Tibial artery (tissue), 4 donors: ENCODE measurements at places on chromosomes 12 and 14.

DNA sequence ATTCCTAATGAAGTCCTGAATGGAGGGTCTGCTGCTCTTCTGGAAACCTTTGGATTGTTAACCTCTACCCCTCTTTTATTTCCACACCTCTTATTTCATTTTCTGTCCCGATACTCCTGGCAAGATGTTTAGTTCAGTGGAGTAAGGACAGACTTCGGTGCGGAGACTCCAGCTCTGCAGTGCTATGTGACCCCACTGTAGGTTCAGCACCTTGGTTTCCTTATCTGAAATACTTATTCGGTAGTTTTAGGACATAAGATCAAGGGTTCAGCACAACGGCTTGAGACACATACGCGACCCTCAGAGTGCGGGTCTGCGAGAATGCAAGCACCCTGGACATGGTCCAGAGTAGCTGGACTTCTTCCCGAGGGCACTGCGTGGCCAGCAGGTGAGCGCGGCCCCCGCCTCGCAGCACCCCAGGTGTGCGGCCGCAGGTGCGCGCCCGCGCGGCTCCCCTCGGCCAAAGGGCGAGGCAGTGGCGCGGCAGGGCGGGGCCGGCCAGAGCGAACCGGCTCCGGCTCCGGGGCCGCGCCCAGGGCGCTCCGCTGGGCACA, 465 bp upstream of the FGD4 start:
- peak overlapping the region; percentile 65 for H3K27ac ChIP-seq
- DNase-seq = no peak
- peak overlapping the region; percentile 88 for H3K4me3 ChIP-seq

GRCh38 chr12:19482551-19483109, 43.3 kb downstream of the AEBP2 start:
- peak overlapping the region; percentile 63 for H3K27ac ChIP-seq
- peaks cover 9% of the 10 kb centered on the region for H3K36me3 ChIP-seq
- peak overlapping the region; percentile 19 for H3K4me3 ChIP-seq
- DNase-seq = no peak
- peaks cover 13% of the 10 kb centered on the region for H3K4me1 ChIP-seq

DNA sequence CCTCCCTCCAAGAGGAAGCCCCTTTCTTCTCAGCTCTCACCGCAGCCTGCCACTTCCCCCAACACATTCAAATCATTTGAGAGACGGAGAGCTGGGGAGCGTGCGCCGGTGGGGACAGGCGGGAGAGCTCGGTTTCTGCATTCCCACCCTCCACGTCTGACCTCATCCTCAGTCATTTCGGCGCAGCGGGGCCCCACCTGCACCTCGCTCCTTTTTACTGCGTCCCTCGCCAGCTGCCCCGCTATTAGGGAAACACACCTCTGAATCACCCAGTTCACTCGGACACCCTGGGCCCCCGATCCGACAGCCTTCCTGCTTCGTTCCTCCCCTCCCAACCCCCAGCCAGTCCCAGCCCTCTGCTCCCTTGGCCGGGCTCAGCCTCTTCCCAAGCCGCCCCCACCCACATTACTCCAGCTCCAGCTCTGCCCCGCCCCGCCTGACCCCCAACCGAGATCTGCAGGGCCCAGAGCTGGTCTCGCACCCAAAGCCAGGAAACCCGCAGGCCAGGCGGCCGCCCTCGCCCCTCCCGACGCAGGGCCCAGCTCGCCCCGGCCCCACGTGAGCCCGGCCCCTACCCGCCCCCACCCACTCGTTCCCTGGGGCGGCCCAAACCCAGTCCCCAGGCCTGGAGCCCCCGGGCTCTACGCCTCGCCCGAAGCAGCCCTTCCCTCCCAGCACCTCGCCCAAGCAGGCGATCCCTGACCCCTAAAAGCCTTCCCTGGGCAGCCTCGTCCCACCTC, 783 bp downstream of the CORO1C start:
- peak overlapping the region; percentile 96 for H3K27ac ChIP-seq
- peaks cover 13% of the 10 kb centered on the region for H3K4me1 ChIP-seq
- no peaks in the 10 kb centered on the region for H3K36me3 ChIP-seq

- no peak overlapping the region for H3K4me3 ChIP-seq
- peaks cover 11% of the 10 kb centered on the region for H3K4me1 ChIP-seq
Measured at GRCh38 chr12:79407671-79408622, 282.8 kb downstream of the PAWR start.

- no peak overlapping the region for H3K4me3 ChIP-seq
- H3K36me3 ChIP-seq = no peaks in the 10 kb centered on the region
- H3K27me3 ChIP-seq = peaks cover 50% of the 10 kb centered on the region
- no peak overlapping the region for H3K27ac ChIP-seq
- H3K4me1 ChIP-seq = no peaks in the 10 kb centered on the region
Measured at GRCh38 chr14:102538602-102539543, 29.3 kb upstream of the ANKRD9 start.

GRCh38 chr14:73625706-73626105, 13.4 kb downstream of the ACOT6 start:
- H3K27ac ChIP-seq = no peak overlapping the region
- no peak overlapping the region for H3K4me3 ChIP-seq
- no peaks in the 10 kb centered on the region for H3K27me3 ChIP-seq
- DNase-seq = no peak

GRCh38 chr12:7793211-7793610, 4.0 kb downstream of the NANOG start:
- H3K4me3 ChIP-seq = no peak overlapping the region
- no peak overlapping the region for H3K27ac ChIP-seq
- DNase-seq = no peak
- H3K4me1 ChIP-seq = no peaks in the 10 kb centered on the region

DNA sequence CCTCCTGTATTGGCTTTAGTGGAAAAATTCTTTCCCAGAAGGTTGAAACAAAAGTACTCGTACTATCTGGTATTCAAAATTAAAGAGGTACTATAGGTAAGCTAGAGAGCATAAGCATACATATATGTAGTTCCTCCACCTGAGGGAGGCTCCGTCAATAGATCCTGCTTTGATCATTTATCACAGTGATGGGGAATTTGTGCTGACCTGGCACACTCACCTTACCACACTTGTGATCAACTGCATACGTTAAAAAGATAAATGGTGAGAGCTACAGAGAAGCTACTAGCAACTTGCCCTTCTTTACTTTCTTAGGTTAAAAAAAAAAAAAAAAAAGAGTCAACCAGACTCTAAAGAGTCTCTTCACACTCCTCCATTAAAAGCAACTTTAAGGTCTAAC, 2.5 kb downstream of the CAPRIN2 start:
- no peak overlapping the region for H3K4me3 ChIP-seq
- H3K27me3 ChIP-seq = no peaks in the 10 kb centered on the region
- H3K36me3 ChIP-seq = peaks cover 1% of the 10 kb centered on the region
- H3K27ac ChIP-seq = no peak overlapping the region
- no peak for DNase-seq

DNA sequence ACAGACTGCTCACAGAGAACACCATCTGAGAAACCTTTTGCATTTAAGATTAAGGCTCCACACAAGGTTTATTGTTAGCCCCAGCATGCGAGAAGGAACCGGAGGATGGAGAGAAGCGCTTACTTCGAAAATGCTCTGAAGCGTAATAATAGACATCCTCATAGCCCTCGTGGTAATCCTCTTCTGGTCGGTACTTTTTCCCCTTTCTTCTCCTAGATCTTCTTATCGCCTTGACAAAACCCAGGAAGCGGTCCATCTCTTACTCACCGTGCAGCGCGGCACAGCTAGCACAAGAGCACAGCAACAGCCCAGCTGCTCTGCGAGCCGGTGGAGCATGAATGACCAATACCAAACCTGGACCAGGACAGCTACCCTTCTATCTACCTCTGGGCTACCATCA, 125.1 kb upstream of the GRIP1 start:
- no peaks in the 10 kb centered on the region for H3K4me1 ChIP-seq
- no peaks in the 10 kb centered on the region for H3K36me3 ChIP-seq
- no peaks in the 10 kb centered on the region for H3K27me3 ChIP-seq

DNA sequence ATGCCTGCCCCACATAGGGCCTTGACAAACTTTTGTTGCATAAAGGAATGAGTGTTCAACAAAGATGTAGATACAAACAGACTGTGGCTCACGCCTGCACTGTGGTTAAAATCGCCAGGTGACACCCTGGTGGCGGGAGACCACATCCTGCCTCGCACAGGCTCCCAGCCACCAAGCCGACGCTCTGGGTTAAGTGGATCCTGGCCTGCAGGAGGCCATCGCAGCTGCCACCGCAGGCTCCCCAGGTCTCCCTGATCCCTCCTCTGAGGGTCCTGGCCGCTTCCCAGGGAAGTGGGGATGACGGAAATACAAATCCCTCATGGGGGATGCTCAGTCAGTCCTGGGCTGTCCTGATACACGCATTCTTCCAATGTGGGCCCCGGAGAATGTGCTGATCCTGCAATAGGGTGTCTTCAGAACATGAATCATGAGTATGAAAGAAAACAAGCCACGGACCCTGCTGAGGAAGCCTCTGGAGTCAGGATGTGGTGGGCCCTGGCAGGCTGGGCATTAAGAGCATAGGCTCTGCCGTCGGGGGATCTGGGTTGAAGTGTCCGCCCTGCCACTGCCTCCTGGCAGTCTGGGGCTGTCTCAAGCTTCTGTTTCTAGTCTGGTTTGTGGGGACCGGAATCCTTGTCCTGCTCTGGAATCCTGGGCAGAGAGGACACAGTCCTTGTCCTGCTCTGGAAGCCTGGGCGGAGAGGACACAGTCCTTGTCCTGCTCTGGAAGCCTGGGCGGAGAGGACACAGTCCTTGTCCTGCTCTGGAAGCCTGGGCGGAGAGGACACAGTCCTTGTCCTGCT, 53.5 kb upstream of the BEGAIN start:
- H3K4me3 ChIP-seq = no peak overlapping the region
- H3K36me3 ChIP-seq = no peaks in the 10 kb centered on the region
- H3K27me3 ChIP-seq = peaks cover 20% of the 10 kb centered on the region
- H3K27ac ChIP-seq = no peak overlapping the region
- DNase-seq = no peak
- H3K4me1 ChIP-seq = no peaks in the 10 kb centered on the region

GRCh38 chr12:100518376-100518775, 44.7 kb downstream of the NR1H4 start:
- no peak overlapping the region for H3K4me3 ChIP-seq
- H3K36me3 ChIP-seq = no peaks in the 10 kb centered on the region

DNA sequence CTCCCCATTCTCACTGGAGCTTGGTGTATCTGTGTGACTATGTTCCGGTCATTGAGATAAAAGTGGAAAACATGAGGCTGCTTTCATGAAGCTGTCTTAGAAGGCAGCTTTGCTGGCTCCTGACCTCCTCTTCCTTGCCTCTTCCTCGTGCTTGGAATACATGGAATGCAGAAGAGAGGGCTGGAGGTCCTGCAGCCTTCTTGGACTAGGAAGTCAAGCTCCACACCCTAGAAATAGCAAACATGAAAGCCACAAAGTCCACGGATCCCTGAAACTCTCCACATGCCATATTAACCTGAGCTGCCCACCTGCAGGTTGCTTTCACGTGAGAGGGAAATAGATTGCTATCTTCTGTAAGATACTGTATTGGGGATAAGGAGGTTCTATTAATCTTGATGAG, 51.0 kb downstream of the FZD10 start:
- no peaks in the 10 kb centered on the region for H3K27me3 ChIP-seq
- no peak overlapping the region for H3K4me3 ChIP-seq
- no peak overlapping the region for H3K27ac ChIP-seq
- DNase-seq = no peak
- H3K4me1 ChIP-seq = no peaks in the 10 kb centered on the region
- no peaks in the 10 kb centered on the region for H3K36me3 ChIP-seq

GRCh38 chr14:104299993-104300761, 161.8 kb downstream of the KIF26A start:
- H3K27ac ChIP-seq = no peak overlapping the region
- no peak for DNase-seq
- H3K4me3 ChIP-seq = no peak overlapping the region
- H3K27me3 ChIP-seq = no peaks in the 10 kb centered on the region
- H3K4me1 ChIP-seq = no peaks in the 10 kb centered on the region

- no peak overlapping the region for H3K4me3 ChIP-seq
- no peaks in the 10 kb centered on the region for H3K27me3 ChIP-seq
- no peaks in the 10 kb centered on the region for H3K4me1 ChIP-seq
- no peaks in the 10 kb centered on the region for H3K36me3 ChIP-seq
- DNase-seq = no peak
- no peak overlapping the region for H3K27ac ChIP-seq
Measured at GRCh38 chr12:104106965-104107364, 31.0 kb downstream of the NFYB start.

DNA sequence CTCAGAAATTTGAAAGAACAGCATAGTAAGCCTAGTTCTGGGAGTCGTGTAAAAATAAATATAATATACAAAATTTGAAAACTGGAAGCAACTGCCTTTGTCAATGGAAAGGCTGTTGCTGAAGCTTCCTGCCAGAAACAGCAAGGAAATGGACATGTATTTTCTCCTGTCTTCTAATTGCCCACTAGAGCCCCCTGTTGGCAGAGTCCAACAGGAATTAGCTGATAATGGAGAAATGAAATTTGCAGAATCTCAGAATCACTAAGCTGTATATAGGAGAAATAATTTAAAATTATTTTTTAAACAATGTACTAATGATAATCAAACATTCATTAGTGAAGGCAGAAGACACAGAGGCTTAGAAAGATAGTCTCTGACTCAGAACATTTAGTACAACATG, 414.8 kb downstream of the SLC6A15 start:
- H3K4me3 ChIP-seq = no peak overlapping the region
- no peak overlapping the region for H3K27ac ChIP-seq
- no peak for DNase-seq
- H3K36me3 ChIP-seq = no peaks in the 10 kb centered on the region
- no peaks in the 10 kb centered on the region for H3K4me1 ChIP-seq

DNA sequence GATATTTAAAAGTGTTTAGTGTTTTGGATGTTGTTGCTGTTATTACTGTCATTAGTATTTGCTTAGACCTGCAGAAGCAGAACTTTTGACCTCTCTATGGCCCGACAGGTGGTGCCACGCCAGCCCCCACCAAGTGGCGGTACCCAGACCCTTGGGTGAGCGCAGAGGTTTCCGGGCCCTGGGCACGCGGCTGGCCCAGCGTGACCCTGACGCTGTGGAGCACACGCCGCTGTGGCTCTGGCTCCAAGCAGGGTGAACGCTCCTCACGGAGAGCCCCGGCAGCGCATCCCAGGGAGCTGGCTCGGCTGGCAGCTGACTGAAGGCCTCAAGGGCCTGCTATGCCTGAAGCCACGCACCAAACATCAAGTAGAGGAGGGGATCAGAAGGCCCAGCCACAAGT, 22.6 kb downstream of the SLC25A47 start:
- peaks cover 9% of the 10 kb centered on the region for H3K36me3 ChIP-seq
- H3K27ac ChIP-seq = no peak overlapping the region
- no peak for DNase-seq

DNA sequence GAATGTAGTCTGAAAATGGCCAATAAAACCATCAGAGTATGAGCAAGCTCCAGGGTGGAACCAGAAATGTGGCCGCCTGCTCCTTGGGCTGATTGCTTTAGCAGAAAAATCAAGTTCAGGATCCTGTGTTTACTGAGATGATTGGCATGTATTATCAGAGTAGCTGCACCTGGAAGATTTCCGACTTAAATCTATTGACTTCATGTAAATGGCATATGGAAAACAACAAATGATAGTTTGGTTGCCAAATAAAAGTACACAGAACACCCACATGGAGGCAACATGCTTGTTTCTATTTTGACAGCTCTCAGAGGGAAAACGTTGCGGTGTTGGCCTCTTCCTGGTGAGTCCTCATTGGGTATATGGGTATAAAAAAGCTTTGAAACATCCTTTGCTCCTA, 31.3 kb downstream of the SOCS2 start:
- peaks cover 10% of the 10 kb centered on the region for H3K4me1 ChIP-seq
- no peak overlapping the region for H3K4me3 ChIP-seq
- H3K36me3 ChIP-seq = no peaks in the 10 kb centered on the region
- H3K27me3 ChIP-seq = no peaks in the 10 kb centered on the region
- DNase-seq = no peak
